Fibroblast of skin of left quadriceps (primary cell): ENCODE measurements at places on chromosomes 3 and 15.

DNA sequence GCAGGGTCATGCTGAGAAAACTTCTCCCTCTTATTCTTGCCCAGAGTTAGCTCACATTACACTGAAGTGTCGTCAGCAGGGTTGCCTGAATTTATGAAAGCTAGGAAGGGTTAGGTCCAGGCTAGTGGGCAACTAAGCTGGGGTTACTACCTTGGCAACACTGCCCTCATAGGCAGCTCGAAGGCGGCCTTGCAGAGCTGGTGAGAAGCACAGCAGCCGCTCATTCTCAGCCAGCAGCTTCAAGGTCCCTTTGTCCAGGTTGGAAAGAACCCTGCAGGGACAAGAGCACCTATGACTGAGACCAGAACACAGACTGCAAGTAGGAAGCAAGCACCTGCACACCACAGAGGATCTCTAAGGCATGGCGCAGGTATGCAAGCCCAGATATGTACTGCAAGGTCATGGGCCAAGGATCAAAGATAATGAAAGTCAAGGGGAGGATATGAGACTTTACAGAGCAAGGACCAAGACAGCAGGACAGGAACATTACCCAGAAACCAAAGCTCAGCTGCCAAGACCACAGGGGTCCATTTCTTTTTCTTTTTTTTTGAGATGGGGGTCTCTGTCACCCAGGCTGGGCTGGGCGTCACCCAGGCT is 2.8 kb downstream of the CDAN1 start:
- no peak for DNase-seq

GRCh38 chr3:179079537-179079936 is 7.9 kb upstream of the ZMAT3 start:
- no peak for DNase-seq

DNA sequence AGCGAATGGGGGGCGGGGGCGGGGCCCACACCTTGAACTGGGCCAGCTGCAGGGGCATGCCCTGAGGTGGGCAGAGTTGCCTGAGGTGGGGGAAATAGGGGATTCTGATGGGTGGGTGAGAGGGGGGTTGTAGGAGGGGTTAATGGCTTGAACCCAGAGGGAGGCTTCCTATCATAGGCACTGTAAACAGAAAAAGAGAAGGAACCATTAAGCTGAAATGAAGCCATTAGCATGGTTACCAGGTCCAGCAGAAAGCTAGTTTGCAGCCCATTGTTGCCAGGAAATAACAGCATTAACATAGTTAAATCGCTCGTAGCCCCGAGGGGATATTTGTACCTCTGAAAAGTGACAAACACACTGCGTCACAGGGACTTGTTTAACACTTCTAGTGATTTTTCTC is 29.0 kb downstream of the ETV5 start:
- DNase-seq: no peak

- no peak for DNase-seq
Observed at GRCh38 chr3:53795789-53796560, 50.2 kb downstream of the CHDH start.

DNA sequence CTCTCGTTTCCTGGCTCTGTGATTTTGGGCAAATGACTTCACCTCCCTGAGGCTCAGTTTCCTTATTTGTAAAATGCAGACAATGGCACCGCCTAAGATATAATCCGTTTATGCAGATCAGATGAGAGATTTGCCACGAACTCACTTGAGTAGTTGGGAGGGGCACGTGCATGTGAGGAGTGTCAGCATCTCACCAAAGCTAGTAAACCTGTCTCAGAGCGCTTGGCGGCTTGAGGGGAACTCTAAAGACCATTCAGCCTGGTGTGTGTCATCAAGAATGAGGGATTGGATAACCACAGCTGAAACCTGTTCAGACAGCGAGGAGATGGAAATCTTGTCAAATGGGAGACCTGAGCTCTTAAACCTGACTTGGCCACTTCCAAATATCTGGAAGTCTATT is 48.7 kb downstream of the BDH1 start:
- DNase-seq: no peak
